ENCODE measurements at places on chromosomes 16 and 17.
A peak's percentile ranks its signal among the peaks of the same experiment; 100 is the strongest.

GRCh38 chr17:7655541-7655840, 4.8 kb downstream of the ATP1B2 start:
- DNase-seq, result no peak

GRCh38 chr17:18961634-18962493, 9.9 kb downstream of the SLC5A10 start:
- DNase-seq, result peak; percentile 65

DNA sequence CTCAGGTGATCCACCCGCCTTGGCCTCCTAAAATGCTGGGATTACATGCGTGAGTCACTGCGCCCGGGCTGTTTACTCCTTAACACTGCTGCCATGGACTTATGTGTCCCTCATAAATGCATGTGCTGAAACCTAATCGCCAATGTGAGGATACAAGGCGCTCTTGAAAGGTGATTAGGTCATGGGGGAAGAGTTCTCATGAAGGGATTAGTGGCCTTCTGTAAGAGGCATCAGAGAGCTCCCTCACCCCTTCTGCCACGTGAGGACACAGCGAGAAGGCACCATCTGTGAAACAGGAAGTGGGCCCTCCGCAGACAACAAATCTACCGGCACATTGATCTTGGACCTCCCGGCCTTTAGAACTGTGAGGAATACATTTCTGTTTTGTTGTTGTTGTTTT, 19.1 kb downstream of the ITPRIPL2 start:
- no peak for DNase-seq

GRCh38 chr16:28264656-28265055, 27.7 kb upstream of the SBK1 start:
- DNase-seq, result peak; percentile 56

DNA sequence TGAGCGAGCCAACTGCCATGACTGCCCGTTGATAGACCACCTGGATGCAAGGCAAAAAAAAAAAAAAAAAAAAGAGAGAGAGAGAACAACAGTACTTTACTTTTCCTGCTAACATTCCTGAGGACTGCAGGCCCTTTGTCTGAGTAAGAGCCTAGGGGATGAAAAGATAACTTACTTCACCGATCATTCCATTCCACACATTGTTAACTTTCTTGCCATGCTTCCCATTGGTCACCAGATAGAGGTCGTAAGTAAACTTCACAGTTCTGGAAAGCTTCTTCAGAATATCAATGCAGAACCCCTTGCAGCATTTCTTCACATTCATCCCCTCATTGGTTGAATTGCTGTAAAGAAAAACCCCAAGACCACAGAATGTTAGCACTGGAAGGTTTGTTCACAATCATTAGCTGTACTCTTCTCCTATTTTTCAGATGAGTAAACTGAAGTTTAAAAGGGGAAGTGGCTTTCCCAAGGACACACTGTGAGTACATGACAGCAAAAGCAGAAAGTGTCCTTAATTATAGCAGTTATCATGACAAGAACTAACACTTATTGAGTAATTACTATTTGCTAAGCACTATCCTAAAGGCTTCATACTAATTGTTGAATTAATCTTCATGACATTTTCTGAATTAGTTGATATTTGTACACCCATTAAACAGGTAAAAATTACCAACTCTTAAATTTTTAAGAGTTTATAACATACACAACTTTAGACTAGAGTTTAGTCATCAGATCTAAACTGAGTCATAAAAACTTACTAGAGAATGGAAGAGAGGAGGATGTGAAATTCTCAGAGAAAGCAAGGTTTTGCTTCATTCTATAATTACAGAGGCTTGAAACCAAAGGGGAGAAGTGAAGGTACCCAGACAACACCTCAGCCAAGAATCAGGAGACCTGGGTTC, 341.2 kb downstream of the GRIN2A start:
- DNase-seq, result no peak

GRCh38 chr17:46977348-46977747, 1.7 kb downstream of the RPRML start:
- DNase-seq, result no peak

GRCh38 chr17:49110509-49110908, 22.1 kb upstream of the B4GALNT2 start:
- peak; percentile 16 for DNase-seq

All from kidney glomerular epithelial cell (primary cell).